ENCODE measurements at places on chromosomes 7 and 10.

DNA sequence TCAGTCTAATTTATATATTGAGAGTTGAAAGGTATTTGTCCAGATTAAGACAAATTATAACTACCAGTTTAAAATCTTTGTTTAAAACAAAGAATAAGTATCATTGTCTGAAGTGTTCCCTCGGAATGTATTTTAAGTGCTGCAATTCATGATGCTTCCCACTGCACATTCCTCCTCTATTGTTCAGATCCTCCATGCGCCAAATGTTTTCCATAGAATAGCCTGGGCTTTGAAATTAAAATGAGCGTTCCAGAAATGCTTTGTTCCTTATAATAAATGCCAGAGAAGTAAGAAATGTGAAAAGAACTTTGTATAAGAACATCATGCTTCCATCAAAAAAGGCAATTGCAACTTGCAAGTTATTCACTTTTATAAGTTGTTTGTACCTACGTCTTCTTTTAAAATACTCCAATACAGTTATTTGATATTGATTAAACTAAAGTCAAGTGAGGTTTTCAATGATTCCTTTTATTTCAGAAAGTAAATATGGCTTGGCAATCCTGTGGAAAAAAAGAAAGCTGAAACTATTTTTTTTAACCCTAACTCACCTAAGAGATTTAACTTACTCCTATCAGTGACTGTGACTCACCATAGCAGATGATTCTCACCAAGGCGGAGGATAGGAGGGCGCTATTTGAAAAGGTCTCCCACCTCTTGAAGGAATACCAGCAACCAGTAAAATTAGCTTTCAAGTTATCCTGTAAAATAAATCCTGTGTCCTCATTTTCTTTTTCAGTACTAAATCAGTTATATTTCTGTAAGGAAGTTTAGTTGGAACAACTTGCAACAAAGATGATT, 85.8 kb downstream of the CTNNA3 start:
- DNase-seq, result no peak

- DNase-seq, result no peak
Observed at GRCh38 chr10:133216776-133217175, 13.2 kb upstream of the UTF1 start.

- no peak for DNase-seq
Observed at GRCh38 chr7:79406371-79406770, 47.1 kb downstream of the MAGI2 start.

DNA sequence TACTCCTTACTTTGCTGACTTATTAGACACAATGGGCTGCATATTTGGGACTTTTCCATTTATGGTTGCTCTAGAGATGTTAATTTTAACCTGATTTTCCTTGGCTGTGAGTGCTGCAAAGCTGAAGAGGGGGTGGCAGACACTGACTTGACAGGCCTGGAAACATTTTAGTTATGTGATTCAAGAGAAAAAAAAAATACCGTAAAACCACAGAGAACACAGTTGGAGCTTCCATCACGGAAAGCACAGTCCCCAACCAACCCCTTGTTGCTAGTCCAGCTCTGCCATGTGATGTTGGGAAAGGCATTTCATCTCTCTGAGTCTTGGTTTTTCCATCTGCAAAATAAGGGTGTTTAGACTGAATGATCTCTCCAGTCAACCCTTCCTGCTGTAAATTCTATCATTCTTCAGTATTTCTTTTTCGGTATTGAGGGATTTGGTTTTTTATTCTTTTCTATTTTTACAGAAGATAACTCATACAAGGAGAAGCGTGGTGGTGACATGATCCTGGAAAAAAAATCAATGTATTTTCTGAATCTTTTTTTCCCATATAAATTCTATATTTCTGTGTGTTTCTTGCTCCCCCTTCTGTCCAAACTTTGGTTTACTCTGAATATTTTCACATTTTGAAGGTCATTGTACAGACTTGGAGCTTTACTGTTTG, 246.1 kb downstream of the REEP3 start:
- no peak for DNase-seq

DNA sequence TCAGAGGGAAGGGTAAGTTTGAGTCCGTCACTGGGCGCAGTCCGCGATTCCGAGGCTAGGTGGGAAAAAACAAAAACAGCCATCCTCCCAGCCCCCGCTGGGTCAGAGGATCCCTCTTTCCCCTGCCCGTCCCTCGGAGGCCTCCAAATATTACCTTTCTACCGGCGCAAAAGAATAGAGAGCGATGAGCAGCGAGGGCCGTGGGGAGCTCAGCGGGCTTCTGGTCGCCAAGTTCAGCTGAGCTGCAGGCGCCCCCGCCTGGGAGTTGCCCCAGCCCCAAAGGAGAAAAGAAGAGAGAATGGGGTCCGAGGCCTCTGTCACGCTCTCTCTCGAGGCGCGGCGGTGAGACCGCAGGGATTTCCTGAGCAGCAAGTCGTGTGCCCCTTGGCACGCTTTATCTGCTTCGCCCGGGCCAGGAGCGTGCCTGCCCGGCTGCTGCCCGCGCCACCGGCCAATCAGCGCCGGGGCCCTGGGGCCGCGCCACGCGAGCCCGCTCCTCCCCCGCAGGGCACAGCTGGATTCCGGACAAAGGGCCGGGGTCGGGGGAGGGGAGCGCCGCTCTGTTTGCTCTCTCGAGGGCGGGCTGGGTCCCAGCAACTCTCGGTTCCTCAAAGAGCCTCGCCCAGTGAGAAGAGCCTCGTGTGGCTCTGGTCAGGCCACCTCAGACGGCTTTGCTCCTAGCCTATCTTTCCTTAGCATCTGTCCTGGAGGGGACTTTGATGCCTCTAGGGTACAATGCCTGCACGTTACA, at the start of gene NEUROG3:
NEUROG3 (minus strand) TSS at position 367 of the 751 bp plus-strand sequence. CDS start 379 bp downstream, outside the sequence.
- DNase-seq, result no peak

DNA sequence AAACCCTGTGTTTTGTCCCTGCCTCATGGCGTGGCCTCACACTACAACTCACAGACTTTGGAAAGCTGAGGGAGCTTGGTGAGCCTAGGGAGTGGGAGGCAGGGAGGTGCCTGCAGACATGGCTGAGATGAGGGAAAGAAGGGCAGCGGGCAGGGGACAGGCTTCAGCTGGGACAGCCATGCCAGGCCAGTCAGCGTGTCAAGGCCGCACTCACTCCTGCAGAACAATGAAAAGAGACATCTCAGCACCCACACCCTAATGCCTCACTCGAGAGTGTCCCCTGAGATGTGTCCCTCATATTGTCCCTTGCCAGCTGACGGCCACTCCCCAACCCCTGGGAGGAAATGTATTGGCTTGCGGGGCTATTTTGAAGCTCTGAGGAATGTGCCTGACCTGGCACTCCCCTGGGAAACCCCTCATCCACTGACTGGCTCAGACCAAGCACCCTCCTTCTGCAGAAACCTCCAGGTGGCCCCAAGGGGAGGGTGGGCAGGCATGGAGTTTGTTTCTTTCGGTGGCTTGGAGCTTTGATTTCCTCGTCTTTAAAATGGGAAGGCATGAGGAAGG, 31.6 kb downstream of the SH3PXD2A start:
- DNase-seq, result no peak

- DNase-seq, result no peak
Observed at GRCh38 chr10:21314111-21314626, 211.3 kb downstream of the SKIDA1 start.

DNA sequence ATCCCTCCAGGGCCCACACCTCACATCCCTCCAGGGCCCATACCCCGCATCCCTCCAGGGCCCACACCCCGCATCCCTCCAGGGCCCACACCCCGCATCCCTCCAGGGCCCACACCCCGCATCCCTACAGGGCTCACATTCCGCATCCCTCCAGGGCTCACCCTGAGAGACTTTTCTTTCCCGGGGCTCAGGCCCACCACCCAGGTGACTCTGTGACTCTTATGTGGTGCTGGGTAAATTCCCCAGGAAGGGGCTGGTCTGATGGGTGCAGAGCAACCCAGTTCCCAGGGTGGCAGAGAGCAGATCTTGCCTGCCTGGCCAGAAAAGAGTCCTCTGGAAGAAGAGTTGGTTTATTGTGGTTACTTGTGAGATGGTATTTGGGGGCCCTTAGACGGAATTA, 290.7 kb downstream of the TCERG1L start:
- DNase-seq, result no peak

GRCh38 chr10:6719561-6719960, 139.5 kb upstream of the PRKCQ start:
- no peak for DNase-seq

DNA sequence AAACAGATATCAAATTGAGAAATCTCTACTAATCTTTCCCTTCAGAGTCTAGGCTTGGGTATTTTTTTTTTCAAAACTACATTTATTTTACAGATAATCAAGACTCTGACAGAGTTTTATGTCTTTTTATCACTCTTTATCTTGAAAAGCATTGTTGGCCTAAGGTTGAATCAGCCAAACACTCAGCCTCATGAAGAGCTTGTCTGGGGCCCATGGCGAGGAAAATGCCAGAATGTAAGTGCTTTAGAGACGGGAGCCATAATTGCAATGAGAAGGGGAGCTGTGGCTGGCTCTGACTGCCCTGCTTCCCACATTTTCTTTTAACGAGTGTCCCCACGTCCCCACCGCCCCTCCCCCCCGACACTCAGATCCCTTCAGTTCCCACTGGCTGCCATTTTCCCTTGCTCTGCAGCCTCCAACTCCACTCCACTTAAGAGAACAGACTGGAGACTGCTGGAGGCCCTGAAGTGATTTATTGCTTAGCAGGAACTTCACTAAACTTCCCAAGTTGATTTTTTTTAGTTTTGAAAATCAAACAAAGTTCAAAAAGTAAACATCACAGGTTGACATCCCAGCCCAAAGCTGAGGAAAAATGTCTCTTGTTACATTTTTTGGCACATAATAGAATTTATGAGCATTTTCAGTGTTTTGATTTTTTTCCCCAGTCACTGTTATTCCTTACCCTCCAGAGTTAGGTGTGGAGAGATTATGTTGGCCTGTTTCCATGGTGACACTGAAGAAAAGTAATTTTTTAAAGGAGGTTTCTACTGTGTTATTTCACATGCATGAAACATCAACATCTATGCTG, 637.5 kb upstream of the GALNT17 start:
- DNase-seq, result no peak

Measured in CD4-positive, alpha-beta T cell treated with Interleukin-10 for 1 hour (primary cell).